ENCODE measurements at places on chromosomes 6 and 20.

GRCh38 chr6:139776041-139776440 is 401.6 kb upstream of the CITED2 start:
- no peak for DNase-seq

DNA sequence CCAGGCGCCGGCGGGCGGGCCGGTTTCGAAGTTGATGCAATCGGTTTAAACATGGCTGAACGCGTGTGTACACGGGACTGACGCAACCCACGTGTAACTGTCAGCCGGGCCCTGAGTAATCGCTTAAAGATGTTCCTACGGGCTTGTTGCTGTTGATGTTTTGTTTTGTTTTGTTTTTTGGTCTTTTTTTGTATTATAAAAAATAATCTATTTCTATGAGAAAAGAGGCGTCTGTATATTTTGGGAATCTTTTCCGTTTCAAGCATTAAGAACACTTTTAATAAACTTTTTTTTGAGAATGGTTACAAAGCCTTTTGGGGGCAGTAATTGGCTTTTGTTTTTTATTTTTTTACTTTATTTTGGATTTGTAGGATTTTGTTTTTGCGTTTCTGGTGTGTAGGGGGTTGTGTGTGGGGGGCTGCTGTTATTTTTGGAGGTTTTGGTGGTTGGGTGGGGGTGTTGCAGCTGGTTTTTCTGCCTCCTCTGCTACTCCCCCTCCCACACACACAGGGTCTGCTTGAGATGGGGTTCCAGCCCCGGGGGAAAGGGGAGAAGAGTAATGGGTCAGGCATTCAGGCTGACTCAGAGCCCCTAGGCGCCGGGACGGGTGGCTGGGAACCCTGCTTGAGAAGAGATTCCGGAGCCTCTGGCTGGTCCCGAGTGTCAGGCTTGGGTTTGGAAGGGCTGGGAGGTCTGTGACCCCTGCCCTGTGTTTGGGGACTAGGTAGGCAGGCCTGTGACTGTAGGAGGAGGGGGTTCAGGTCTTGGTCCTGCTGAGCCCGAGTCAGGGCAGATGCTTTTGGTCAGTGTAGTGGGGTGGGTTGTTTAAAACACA is 2.0 kb downstream of the CEBPB start:
- DNase-seq = peak; percentile 76

GRCh38 chr20:48092596-48093280 is 307.5 kb upstream of the SULF2 start:
- DNase-seq = no peak

DNA sequence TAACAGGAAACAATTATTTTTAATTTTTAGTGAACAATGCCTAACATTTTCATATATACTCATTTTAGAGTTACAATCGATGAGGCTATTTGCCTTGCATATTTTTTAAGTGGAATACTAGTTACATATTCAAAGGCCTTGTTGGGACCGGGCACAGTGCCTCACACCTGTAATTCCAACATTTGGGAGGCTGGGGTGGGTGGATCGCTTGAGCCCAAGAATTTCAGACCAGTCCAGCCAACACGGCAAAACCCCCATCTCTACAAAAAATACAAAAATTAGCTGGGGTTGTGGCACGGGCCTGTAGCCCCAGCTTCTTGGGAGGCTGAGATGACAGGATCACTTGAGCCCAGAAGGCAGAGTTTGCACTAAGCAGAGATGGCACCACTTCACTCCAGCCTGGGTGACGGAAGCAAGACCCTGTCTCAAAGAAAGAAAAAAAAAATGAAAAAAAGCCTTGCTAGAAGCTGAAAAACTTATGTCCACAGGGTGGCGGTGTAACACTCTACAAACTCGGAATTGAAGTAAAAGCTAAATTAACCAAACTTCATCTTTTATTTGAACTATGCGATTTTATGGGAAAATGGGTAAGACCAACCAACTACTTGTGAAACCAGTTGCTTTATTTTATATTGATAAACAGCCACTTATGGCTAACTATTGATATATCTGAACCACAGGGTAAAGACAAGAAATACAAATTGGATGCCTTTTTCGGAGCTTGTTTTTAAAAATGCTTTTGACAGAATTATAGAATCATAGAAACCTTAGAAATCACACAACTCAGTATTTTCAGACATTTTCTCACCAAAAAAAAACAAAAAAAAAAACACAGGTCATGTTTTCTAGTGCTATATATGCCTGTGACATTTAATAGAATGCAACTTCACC is 24.1 kb upstream of the ROS1 start:
- DNase-seq = no peak

DNA sequence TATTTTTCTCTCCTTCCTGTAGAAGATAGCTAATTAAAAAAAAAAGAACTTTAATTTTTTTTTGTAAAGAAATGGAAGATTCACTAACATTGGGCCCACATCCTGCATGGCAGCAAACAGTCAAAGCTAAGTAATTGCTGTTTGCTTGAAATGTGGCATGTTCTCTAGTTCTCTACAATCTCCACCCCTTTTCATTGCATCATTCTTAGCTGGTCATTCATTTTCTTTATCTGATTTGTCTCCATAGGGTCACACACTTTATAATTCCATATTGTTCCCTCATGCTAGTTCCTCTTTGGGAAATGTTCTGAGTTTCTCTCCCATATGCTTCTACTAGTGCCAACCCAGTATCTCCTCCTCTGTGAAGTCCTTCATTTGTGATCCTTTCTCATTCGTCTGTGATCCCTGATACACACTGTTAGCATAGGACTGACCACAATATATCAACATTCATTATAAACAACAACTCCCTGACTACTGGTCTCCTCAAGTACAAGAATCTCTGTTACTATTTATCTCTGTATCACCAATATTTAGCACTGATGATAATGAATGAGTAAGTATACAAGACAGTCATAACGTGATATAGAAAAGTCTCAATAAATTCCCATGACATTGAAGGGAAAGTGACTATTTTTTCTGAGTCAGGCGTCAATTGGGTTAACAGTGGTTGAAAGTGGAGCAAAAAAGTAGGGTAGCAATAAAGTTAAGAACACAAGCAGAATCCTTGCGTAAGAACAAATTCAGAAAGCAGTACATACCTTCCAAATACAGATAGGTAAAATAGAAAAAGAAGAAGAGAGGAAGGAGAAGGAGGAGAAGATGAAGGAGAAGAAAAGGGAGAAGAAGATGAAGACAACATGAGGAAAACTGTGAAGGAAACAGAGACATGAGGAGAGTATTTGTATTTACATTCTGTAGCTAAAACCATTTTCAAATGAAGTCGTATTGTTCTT is 33.2 kb upstream of the MYB start:
- DNase-seq = no peak

Data from GM12892 (cell line).